ENCODE measurements at places on chromosomes 2 and 18.

- no peak for DNase-seq
Observed at GRCh38 chr2:110731064-110731463, 1.3 kb upstream of the ACOXL start.

DNA sequence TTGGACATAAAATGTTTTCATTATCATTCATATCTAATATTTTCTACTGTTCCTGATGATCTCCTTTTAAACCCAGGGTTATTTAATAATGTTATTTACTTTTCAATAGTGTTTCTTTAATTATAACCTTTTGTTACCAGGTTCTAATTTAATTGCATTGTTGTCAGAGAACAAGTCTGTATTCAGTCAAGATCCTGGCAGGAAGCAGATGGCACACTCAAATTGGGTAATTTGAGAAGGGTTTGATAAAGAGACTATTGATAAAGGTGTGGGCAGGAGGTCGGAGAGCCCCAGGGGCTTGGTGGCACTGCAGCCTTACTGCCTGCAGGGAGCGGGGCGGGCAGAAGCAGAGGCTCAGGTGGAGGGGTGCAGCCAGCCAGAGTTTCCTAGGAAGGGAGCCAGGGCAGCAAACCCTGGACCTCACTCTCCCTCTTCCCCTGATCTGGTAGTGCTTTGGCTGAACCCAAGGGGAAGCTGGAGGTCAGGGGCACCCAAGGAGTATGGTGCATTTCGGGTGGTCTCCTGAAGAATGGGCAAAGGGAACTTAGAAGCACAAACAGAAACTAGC is 2.3 kb upstream of the KIF1A start:
- no peak for DNase-seq

GRCh38 chr18:31273812-31274527 is 44.0 kb upstream of the DSG1 start:
- DNase-seq, result no peak

GRCh38 chr2:108616318-108616717 is 82.0 kb downstream of the LIMS1 start:
- no peak for DNase-seq

GRCh38 chr2:240598311-240598911 is 11.9 kb downstream of the CAPN10 start:
- DNase-seq, result no peak

DNA sequence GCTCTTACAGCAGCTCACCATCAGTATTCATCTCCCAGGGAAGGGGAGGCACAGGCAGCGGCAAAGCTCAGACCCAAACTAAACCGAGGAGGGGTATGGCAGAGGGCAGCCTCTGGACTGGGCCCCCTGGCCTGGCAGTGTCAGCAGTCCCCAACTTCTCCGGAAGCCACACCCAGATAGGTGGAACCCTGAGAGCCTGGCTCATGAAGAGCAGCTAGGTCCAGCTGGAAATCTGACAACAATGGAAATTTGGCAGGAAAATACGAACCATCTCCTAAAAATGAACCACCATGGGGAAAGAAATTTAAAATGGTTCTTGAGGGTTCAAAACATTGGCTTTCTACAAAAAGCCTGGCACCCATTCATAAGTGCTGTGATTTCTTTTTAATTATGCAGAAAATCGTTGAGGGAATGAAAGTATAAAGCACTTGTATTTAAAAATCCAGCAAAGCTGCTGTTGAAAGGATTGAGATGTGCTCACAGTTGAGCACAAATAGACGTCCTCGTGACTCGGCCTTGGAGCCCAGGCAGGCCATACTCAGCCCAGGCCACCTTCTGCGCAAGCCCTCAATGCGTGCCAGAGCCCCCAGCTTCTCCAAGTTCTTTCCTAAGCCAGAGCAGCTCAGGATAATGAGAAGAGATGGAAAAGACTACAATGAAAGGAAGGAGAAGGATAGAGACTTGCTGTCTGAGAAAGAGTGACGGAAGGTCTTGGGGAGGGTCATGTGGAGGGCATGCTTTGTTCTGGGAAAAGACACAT is 93.0 kb downstream of the COL6A3 start:
- no peak for DNase-seq

- peak; percentile 81 for DNase-seq
Observed at GRCh38 chr18:111306-112014, 46.9 kb upstream of the USP14 start.

DNA sequence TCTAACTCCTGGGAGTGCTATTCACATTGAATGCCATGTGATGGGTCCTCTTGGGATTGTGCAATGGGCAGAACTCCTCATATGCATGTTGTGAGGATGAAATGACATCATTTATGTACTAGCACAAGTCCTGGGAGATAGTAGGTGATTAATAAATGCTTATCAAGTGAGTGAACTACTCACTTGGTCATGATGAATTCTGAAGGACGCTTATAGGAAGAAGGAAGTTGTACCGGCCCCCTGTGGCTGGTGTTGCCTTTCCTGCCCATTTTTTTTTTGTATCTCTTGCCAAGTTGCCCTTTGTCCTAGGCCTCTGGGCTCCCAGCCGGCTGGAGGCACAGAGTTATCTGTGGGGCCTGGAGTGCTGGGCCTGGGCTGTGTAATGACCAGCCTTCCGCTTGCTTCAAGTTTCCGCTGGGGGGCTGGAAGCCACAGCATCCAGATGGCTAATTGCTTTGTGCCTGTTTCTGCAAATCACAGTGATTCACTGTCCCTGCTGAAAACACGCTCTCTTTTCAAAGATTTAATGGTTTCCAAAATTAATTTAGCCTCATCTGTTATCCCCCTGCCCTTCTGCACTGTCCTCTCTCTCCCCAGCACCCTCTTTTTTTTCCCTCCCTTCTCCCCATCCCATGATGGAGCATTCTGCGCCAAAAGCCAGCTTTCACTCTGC is 33.7 kb upstream of the MRPL33 start:
- DNase-seq, result no peak

DNA sequence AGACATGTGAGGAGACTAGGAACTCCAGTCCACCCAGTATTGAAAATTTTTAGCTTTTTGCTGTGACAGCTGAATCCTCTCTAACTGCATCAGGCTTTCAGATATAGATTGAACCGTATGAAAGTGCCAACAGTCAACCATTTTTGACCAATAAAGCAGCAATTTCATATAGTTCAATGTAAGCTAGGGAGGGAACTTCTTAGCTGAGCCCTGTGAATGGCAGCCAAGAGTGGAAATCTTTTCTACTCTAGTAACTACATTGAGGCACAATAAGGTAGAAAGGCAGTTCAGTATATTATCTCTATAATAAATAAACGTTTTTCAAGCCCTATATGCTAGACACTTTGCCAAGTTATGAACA is 96.3 kb upstream of the TANK start:
- no peak for DNase-seq

GRCh38 chr2:241636182-241637017 is 558 bp downstream of the THAP4 start:
- DNase-seq, result peak; percentile 13

DNA sequence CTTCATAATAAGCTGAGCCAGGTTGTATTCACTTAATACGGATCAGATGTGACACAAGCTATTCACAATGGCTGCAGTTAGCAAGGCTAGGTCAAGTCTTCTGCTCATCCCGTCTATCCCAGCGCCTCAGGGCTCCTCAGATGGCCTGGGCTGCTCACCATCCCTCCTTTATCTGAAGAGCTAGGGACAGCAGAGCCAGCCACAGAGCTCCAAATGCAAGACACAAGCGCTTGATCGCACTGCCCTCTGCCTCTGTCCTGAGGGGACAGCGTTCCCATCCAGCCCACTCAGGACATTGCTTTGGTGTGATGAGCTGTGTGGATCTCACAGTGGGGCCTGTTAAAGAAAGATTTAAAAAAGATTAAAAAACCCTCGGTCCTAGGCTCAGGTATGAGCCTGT is 254.4 kb upstream of the HS6ST1 start:
- no peak for DNase-seq

DNA sequence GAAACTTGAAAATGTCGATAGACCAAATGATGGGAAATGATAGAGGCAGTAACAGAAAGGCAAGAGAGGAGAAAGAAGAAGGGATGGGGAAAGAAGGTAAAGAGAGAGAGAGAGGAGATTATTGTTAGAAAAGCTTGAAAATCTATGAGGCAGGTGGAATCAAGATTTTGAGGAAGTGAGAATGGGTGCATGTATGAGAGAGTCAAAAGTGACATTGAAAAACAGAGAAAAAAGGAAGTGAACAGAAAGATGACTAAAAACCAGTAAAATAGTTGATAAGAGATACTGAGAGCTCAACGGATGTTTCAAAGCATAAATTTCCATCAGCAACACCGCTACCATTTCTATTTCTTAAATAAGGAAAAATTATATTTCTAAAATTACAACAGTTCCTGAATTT is 327.4 kb upstream of the CWC22 start:
- no peak for DNase-seq

DNA sequence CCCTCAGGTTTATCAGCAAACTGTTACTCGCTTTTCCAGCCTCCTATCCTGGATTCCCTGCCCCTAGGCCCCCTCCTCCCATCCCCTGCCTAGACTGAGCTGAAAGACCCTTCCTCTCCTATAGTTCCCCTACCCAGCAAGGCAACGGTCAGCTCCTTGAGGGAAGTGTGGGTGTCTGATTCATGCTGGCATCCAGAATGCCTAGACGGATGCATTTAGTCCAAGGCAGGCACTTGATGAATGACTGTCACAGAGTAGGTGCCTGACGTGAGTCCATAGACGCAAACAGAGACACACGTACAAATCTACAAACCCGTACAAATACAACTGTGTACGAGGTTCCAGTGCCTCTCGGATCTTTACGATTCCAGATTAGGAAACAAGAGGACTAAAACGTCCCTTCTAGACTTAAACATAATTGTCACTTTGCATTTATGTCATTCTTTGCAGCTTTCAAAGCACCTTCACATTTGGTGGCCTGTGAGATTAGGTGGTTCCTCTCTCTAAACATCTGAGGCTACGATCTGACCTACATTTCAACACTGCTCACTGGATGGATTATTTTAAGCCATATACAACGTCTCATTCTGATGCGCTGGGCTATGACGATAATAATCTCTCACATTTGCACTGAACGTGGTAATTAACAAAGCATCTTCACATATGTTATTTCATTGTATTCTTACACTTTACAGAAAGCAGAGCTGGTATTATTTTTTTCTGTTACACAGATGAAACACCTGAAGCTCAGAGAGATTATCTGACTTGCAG is 36.7 kb downstream of the DNMT3A start:
- no peak for DNase-seq

DNA sequence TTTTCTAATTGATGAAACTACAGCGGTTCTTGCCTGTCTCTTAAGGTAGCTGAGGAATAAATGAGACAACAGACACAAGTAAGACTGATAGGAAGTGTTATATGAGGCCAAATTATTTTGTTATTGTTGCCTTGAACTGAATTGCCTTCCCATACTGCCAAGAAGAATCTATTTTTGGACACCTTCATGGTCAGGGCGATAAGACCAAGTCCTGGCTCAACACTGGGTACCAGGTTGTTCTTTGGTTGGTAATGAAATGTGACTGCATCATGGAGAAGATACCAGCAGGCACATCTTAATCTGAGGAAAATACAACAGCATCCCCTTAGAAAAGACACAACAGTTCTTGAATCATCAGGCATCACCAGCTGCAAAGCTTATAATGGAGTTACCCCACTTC is 23.7 kb downstream of the MSGN1 start:
- no peak for DNase-seq

DNA sequence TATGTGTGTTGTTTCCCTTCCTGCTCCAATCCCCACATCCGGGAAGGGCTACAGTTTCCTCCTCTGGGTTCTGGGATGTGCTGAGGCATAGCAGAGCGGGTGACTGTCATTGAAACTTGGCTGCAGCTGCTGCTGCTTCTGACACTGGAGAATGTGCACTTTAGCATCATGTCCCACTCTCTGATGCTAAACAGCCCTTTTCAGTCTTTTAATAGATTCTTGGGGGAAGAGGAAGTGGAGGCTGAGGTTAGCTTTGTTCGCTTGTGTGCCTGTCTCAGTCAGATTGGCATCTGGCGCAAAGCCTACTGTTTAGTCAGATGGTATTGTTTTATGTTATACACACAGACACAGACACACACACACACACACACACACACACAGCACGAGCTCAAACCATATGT is 136.5 kb upstream of the RND3 start:
- DNase-seq, result no peak

GRCh38 chr2:211868996-211869533 is 669.5 kb downstream of the ERBB4 start:
- no peak for DNase-seq

- DNase-seq, result no peak
Observed at GRCh38 chr18:45463451-45463850, 151.8 kb upstream of the SLC14A2 start.

DNA sequence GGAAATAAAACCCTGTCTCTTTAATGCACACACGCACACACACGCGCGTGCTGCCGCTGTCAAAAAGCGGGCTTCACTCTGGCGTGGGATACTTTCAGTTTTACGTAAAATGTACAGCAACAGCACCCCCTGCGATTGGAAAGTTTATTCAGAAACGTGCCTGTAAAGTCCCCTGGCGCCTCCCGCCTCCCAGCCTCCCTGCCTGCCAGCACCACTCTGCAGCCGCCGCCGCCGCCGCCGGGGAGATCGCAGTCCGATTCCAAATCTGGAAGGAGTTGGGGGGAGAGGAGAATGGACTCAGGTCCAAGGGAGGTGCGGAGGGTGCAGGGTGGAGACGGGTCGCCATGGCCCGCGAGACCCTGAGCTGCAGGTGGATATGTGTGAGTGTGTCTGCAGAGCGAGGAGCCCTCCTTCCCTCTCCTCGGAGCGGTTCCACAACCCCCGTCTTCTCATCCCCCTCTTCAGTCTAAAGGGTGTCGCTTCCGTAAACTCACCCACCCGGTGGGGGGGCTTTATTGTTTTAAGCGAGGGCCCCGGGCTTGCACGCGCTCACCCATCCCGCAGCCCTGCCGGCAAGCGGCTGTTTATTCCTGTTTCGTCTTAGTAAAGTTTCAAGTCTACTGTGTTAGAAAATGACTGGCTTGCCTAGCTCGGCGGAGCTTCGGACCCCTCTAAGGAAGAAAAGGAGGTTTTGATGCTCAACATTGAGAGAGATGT is 1.8 kb upstream of the BCL11A start:
- peak; percentile 68 for DNase-seq

DNA sequence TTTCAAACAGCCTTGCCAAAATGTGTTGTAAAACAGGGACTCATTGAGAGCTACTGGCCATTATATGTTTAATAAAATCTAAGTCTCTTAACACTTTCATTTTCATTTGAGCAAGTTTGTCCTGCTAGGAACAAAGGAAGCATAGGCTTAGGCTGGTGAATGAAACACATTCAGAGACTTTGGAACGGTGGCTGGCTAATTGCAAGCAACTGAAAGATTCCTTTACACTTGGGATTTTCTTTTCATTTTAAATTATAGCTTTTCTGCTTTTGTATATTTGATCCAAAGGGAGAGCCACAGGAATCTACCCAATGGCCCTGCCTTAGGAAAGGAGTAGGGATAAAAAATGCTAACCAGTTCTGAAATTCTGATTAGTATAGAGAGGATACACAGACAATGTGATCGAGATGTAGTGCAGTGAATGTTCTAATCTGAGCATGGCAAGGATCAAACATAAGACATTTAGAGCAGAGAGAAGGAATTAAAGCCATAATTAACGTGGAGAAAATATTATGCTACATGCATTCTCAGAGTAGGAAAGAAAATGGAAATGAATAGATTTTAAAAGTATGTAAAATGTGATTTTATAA is 911.4 kb upstream of the SLC39A10 start:
- DNase-seq, result no peak
